ENCODE measurements at places on chromosomes 1 and 21. TPM values are rescaled to one million over a fixed set of nuclear protein-coding genes. Genes with fewer than 3 reads are reported as not detected.

DNA sequence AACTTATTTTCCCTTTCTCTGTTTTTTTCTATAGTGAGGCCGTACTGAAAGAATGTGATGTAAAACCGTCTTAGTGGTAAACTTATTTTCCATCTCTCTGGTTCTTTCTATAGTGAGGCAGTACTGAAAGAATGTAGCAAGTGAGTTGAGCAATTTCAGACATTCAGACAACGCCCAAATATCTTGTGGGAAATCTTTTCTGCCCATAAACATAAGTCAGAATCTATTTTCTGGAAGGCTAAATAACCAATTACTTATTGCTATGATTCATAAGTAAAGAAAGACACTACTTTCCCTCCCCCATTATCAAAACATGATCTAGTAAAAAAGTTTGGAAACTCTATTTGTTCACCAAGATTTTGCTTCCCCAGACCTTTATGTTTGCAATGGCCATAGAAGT, 18.8 kb upstream of the SCCPDH start:
- DNase-seq, result no peak

The EPHB2 gene
- 17.2 TPM for polyA plus RNA-seq

DNA sequence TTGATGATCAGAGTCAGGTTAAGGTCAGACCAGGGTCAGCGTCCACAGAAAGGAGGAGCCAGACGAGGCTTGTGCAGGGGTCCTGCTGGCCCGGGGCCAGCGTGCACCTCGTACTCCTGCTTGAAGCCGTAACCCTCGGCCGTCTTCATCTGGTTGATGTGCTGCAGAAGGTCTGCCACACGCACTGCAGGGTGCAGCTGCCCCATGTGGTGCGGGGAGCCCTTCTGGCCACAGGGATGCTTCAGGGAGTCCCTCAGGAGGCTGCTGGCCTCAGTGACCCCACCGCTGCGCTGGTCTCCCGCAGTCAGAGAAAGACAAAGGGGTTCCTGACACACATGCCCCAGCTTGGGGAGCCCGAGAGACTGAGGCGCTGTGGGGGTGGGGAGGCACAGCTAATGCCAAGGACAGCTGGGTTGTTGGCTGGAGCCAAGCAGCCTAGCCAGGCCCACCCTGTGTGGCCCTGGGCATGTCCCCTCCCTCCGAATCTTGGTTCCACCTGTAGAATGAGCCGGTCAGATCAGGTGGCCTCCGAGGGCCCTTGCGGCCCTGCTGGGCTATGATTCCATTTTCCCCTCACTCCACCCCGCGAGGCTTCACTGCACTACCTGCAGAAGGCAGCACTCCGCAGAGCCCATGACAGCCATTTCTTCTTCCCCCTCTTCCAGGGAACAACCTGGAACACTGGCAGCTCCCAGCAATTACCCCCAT, 251.9 kb downstream of the PTPRU start:
- DNase-seq, result no peak

GRCh38 chr1:182662121-182662890, 22.1 kb downstream of the RGS8 start:
- no peak for DNase-seq

- DNase-seq, result no peak
These were observed 25.8 kb downstream of the PTPN14 start for GRCh38 chr1:214525535-214526019.

The TTC22 gene
- polyA plus RNA-seq, result 9.0 TPM

GRCh38 chr1:168135921-168136708, 615 bp downstream of the GPR161 start:
- peak; percentile 69 for DNase-seq

GRCh38 chr1:150152182-150152536, 2.4 kb downstream of the PLEKHO1 start:
- DNase-seq, result no peak

- no peak for DNase-seq
These were observed 41.7 kb downstream of the LRP8 start for GRCh38 chr1:53285969-53286760.

DNA sequence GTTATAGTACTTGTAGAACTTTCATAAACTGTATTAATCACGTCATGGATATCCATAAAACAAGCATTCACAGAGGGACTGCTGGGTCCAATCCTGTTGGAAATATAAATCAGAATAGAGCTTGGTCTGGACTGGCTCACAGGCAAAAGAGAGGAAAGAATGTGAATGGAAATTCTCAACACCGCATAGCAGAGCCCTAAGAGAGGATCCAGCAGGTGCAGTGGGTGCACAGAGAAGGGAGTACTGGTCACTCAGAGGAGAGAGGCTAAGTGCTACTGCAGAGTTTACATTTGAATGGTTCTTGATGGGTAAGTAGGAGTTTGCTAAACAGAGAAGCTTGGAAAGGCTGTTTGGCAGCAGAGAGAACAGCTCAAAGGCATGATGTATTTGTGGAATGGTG, 231.7 kb downstream of the PAPPA2 start:
- DNase-seq, result no peak

DNA sequence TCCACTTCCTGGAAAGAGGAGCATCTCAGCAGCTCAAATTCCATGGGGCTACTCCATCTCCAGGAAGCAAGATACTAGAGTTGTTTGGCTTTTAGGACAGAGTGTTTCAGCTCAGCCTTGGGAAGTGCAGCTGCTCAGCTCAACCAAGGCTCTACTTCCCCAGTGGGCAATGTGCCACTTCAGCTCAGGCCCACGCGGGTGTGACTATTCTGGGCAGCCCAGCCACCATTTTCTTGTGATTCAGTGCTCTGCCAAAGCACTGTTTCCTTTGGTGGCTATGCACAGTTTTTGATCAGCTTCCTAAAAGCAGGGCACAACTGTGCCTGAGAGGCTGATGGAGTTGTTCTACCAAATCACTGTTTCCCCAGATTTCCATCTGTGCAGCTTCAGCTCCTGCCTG, 1104.9 kb upstream of the TMPRSS15 start:
- no peak for DNase-seq

- no peak for DNase-seq
These were observed 21.5 kb downstream of the FOXD2 start for GRCh38 chr1:47459253-47459788.

GRCh38 chr1:244552336-244552735, 91.3 kb downstream of the CATSPERE start:
- DNase-seq, result no peak

The RGS16 gene
- polyA plus RNA-seq, result 18.1 TPM

GRCh38 chr1:93615582-93616150, 66.0 kb downstream of the BCAR3 start:
- peak; percentile 40 for DNase-seq

GRCh38 chr1:99565606-99566289, 80.2 kb upstream of the PALMD start:
- DNase-seq, result no peak

DNA sequence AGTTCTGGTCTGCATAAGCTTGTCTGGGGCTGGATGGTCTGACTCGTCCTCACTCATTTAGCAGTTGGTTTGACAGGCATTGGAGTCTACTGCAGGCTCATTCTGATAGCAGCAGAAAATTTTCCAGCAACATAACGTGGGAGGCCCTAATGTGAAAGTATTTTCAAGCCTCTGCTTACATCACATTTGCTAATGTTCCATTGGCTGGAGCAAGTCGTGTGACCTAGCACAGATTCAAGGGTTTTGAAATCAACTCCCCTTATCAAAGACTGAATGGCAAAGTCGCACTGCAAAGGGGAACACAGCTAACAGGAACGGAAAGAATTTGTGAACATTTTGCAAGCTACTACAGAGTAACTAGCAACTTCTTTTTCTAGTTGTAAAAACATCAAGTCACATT, 2.3 kb upstream of the USH2A start:
- DNase-seq, result peak; percentile 28

The RPF1 gene
- polyA plus RNA-seq, result 29.6 TPM

GRCh38 chr1:3261969-3262579, 192.4 kb upstream of the ARHGEF16 start:
- no peak for DNase-seq

DNA sequence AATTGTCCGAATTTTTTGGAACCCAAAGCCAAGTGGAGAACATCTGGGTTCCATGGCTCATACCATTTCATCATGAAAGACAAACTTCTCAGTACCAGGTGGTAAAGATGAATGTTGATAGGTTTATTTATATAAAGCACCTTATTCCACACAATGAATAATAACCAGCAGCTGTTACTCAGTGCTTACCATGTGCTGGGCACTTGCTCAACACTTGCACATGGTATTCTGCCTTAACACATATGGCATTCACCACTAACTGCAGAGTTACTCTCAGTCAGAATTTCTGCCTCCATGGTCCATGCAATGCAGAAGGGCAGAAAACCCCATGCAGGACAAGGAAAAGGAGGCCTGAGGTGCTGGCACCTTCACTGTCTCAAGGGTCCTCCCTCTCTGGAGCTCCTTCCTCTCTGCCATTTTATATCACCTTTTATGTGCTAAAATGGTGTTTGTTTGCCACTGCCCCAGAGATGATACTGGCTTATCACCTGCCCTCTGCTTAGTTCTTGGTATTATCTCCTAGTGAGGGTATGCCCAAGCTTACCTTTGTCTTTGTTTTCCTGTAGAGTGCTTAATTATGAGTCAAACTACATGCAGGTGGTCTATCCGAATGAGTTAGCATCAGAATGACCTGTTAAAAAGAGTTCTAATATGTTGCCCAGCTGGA, 76.7 kb upstream of the ZNF326 start:
- no peak for DNase-seq

DNA sequence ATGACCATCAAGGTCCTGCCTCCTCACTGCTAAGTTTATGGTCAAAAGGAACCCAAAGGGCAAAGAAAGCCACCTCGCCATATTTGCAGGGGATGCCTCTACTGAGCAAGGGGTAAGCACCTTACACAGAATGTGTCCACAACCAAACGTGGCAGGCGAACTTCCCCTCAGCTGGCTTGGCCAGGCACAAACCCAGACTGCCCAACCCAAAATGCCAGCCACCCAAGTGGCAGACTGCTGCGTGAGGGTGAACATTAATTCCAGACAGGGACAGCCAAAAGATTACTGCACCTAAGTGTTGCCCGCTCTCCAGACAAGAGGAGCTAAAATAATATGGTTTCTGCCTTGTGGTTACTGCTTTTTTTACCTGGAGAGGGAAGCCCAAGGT, 16.0 kb downstream of the ZNF697 start:
- no peak for DNase-seq

DNA sequence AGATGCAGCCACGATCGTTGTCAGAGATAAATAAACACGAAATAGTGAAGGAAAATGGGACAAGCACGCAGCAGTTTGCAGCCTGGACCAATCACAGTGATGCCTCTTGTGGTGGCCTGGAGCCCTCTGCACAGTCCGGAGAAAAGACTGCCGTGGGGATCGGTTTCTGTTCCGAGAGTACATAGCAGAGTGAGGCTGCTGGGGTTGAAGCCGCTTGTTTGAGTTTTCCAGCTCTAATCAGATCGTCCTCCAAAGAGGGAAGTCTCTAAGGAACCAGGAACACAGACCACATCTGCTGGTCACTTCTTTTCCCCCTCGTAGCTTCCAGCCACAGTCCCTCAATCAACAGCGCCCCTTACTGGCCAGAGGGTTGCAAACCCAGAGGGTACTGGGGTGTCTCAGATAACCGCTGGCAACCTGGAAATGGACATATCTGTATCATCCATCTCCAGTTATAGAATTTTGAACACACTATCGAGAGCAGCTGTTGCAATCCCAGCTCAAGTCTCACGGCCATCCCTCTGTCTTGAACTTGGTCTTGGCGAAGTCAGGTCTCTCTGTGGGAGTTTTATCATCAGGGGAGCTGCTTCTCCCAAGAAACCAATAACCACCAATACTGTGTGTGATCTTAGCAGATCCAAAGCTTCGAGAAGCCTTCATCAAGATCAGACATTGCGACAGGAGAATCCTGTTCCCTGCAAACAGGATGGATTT, 57.4 kb downstream of the OLIG1 start:
- peak; percentile 84 for DNase-seq

The STX12 gene
- 58.9 TPM for polyA plus RNA-seq

The SEMA4A gene
- 2.6 TPM for polyA plus RNA-seq

The KCNJ15 gene
- polyA plus RNA-seq, result 0.88 TPM

The KRTAP12-2 gene
- not detected for polyA plus RNA-seq

- no peak for DNase-seq
These were observed 24.0 kb downstream of the EEIG2 start for GRCh38 chr1:108583757-108584427.

The MED8 gene
- polyA plus RNA-seq, result 70.4 TPM

GRCh38 chr1:54577612-54578011, 29.6 kb downstream of the ACOT11 start:
- peak; percentile 74 for DNase-seq

All from hepatocyte (in vitro differentiated cells).